ENCODE measurements at places on chromosomes 3 and 15. TPM values are rescaled to one million over a fixed set of nuclear protein-coding genes. Genes with fewer than 3 reads are reported as not detected.

- DNase-seq: no peak
Measured at GRCh38 chr3:129628169-129628522, 21.7 kb upstream of the PLXND1 start.

Gene CHST13
- total RNA-seq: 0.31 TPM

DNA sequence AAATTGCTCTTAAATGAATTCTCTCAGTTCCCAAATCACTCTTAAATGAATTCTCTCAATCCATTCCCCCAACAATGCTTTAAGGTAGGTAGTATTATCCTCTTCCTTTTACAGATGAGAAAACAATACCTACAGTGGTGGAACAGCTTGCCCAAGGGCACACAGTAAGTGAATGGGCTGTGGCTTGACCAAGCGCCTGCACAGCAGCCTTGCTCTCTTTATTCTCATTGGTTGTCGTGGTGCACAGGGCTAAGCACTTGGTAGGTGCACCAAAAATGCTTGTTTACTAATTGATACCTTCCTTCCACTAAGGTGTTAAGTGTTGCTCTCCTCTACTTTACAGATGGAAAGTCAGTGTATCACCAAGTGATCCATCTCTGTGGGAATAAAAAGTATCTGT lies 43.3 kb downstream of the FAM43A start:
- DNase-seq: no peak

DNA sequence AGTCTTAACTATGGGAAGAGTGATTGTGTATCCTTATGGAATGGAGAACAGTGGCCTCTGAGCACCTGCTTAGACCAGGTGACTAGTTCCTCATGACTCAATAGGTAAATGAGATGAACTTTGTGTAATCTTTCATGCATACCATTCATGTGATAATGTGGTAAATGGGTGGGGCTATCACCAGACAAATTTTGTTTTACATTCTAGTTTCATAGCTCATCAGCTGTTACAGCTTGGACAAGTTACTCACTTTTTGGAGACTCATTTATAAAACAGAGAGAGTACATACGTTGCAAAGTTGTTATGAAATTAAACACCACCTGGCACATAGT lies 103.7 kb upstream of the TGFBR2 start:
- no peak for DNase-seq

DNA sequence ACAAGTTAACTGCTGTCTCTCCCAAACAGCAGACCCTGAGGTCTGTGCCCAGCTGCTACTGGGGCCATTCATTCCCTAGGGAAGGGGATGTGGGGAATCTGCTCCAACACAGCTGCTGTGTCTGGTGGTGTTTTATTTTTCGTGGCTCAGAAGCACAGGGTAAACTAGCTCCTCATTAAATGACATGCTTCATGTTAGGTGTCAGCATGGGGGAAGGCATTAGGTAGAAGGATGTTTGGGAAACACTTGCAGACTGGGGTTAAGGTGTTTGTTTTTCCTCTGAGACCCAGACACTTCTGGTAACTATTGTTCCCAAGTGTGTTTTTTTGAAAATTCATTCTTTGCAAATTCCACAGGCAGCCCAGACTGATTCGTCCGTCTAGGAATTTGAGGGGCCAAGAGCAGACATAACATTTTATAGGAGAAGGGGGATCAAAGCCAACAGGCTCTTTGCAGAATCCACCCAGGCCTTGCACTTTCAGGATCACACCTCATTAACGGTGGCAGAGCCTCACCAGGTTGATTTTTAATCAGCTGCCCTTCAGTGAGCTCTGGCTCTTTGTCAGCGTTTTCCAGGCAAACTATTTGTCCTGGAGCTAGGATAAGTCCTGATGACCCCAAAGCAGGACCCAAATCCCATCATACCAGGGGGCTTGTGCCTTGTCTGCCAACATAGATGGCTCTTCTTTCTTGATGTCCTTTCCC lies 65.4 kb upstream of the ITGA11 start:
- DNase-seq: no peak

GRCh38 chr3:11610044-11610671 lies 33.6 kb downstream of the VGLL4 start:
- DNase-seq: no peak

Gene LRRC28
- 18.0 TPM for total RNA-seq

Gene GP5
- total RNA-seq: 0.42 TPM

GRCh38 chr15:78200276-78200930 lies 34.0 kb downstream of the ACSBG1 start:
- DNase-seq: no peak

Gene KLHL40
- not detected for total RNA-seq

DNA sequence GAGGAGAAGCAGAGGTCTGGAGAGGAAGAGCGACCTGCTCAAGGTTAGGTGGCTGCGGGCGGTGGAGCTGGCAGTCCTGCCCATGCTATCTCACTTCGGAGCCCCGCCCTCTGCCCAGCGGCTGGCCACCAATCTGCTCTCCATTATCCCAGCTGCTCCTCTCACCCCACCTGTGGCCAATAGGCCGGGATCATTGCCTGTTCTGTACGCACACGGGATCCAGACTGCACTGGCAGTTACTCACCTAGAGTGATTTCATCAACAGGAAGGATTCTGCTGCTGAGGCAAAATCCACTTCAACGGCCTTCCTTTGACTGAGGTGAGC lies 100.6 kb downstream of the TLE3 start:
- no peak for DNase-seq

Gene ZNF445
- 16.2 TPM for total RNA-seq

DNA sequence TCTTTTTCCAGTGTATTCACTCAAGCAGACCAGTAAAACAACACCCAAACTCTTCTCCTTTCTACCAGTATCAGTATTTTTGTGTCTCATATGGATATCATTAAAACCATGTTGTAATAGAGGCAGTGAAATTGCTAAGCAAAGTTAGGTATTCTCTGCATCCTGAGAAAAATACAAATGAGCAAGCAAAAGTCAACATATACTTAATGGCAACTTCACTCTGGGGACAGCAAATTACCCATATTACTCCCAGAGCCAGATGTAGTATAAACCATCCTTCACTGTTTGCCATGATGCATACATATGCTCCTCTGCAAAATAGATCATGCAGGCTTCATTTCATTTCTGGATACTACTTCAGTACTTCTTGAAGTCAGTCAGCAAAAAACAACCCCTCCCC lies 22.1 kb downstream of the UBA5 start:
- DNase-seq: no peak

DNA sequence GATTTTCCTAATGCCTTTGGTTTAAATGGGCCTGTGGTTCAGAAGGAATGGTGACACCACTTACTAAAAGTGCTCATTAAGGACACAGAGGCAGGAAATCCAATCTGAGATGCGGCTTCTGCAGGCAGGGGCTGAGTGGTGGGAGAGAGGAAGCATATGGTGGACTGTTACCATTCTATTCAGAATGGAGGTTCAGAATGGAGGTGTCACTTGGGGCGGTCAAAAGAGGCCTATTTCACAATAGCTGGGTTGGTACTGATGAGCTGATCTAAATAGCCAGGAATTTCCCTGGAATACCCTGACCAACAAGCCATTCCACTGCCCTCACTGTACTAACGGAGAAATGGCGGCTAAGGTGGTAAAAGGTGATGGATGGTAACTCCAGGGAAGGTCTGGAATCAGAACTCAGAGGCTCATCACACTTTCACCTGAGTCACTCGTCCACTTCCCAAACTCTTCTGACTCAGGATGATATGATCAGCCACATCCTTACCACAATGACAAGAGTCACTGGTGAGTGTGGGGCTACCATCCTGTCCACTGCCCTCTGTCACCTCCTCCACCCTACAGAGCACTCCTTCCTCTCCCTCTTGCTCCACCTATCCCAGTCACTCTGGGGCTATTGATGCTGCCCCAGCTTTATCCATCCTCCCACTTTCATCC lies 15.7 kb downstream of the RFT1 start:
- DNase-seq: no peak

Gene KIF7
- 2.7 TPM for total RNA-seq

Gene SKOR1
- 0.15 TPM for total RNA-seq

- DNase-seq: no peak
Measured at GRCh38 chr3:121574449-121574848, 6.7 kb downstream of the ARGFX start.

Gene TRPM1
- not detected for total RNA-seq

- DNase-seq: no peak
Measured at GRCh38 chr3:14042680-14043079, 82.0 kb downstream of the CHCHD4 start.

Gene FGF12
- total RNA-seq: not detected

All from CD8-positive, alpha-beta memory T cell (primary cell).